Midbrain (tissue), 1 donor: ENCODE measurements at places on chromosomes 13 and 19.

GRCh38 chr13:75421133-75421532 lies 60.8 kb downstream of the TBC1D4 start:
- no peak for DNase-seq

DNA sequence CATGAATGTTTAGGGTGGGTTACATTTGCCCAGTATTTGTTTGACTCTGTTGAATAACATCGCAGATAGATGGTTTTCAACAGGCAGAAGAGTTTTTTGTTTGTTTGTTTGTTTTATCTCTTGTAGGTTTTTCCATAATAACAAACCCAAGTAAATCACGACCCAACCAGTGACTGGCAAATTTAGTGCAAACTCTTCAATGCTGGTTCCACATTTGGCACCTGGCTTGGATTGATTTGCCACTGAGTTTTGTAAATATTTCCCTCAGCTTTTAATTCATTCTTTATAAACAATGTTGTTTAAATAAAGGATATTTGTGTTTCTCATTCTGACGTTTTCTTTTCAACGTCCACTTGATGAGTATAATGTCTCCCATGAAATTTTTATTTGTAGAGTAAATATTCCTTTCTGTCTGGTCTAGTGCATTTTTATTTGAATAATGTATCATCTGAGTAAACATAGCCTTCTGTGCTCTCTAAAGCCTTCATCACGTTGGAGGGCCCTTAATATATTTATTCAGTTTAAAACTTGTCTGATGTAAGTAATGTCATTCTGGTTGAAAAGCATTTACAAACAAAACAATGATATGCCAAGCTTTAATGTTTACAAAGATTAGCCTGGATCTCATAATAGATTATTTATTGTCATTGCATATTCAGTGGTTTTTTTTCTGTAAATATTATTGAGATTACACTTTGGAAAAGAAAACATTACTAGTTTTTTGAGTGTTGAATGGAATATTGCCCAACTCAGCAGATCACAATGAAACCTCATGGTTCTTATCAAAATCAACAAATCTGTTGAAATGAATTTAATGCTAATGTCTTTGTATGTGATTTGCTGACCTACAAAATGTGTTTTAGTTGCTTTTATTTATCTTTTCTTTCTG lies 90.4 kb upstream of the PEG3 start:
- DNase-seq = no peak

- DNase-seq = no peak
These were observed 3.8 kb upstream of the ALOX5AP start for GRCh38 chr13:30731361-30732045.

- DNase-seq = no peak
These were observed 204.8 kb downstream of the MYO16 start for GRCh38 chr13:108834193-108834592.

DNA sequence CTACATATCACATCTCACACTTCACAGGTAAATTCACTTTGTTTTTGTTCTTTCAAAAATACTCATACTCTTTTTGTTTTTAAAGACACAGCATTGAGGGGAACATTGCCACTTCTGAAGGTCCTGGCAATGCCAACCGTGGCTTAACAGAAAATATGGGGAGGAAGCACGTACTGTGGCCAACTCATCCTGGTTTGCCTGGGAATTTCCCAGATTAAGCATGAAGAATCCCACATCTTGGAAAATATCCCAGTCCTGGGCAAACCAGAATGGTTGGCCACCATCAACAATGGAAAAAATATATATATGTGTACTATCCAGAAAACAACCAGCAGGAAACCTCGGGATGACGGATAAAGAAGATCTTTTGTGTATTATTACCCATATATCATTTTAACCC lies 1032.2 kb upstream of the SLC10A2 start:
- DNase-seq = no peak

GRCh38 chr13:74272826-74273225 lies 138.6 kb upstream of the KLF12 start:
- no peak for DNase-seq

DNA sequence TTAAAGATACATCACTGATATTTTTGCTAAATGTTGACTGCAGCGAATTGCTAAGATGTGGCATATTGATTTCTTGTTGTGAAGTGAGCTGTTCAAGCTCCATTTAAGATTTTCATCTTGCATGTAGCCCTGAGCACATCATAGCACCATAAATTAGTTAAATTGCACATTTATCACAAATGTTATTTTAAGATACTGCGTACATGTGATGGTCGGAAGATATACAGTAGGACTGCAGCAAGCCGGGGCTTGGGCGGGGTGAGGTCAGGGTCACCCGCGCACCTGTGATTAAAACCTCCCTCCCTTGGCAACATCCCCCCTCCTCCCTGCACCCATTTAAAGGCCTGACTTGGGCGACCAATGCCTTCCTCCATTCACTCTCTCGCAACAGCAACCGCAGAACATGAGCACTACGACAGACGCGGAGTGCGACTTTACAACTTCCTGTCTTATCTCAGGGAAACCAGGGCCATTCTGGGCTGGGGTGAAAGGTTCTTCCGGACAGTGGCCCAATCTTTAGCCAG lies 76.6 kb downstream of the TSHZ3 start:
- DNase-seq = no peak
